ENCODE measurements at places on chromosomes 3 and 15.

- DNase-seq, result no peak
Observed at GRCh38 chr3:54900838-54901591, 26.8 kb downstream of the LRTM1 start.

- DNase-seq, result no peak
Observed at GRCh38 chr3:52122491-52122890, 31.7 kb downstream of the POC1A start.

- DNase-seq, result no peak
Observed at GRCh38 chr15:38687775-38688495, 123.3 kb upstream of the RASGRP1 start.

- no peak for DNase-seq
Observed at GRCh38 chr3:162165346-162165745, 668.7 kb downstream of the OTOL1 start.

DNA sequence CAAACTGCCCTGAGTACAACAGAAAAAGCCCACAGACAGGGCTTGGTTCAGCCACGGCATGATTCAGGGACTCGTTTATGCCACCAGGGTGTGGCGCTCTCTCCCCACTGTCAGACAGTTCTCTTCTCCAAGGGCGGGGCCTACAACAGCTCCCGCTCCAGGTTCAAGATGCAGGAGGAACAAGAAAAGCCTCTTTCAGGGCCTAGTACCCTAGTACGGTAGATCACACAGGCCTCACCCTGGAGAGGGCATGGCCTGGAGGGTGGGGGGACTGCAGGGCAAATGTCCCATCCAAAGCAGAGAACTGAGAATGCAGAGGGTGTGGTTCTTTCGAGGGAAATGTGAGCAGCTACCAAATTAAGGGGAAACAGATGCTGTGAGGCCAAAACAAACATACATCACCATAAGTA lies 12.0 kb downstream of the MESD start:
- DNase-seq, result no peak

DNA sequence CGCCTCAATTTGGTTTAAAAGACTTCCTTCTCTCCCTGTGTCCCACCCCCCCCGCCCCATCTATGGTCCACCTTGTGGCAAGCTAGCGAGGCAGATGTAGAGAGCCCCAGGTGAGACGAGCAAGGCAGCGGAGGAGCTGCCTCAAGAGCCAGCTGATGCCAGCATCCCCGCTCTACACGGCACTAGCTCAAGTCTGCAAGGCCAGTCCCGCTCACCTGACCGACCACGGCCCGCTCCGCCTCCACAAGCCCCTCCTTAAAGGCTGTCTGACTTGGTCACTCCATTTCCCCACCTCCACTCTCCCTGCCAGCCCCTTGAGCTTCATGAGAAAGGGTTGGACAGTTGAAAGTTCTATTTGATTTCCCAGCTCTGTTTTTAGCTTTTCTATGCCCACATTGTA lies 56.2 kb upstream of the IGF1R start:
- no peak for DNase-seq

GRCh38 chr3:35857004-35857403 lies 217.7 kb downstream of the ARPP21 start:
- no peak for DNase-seq

DNA sequence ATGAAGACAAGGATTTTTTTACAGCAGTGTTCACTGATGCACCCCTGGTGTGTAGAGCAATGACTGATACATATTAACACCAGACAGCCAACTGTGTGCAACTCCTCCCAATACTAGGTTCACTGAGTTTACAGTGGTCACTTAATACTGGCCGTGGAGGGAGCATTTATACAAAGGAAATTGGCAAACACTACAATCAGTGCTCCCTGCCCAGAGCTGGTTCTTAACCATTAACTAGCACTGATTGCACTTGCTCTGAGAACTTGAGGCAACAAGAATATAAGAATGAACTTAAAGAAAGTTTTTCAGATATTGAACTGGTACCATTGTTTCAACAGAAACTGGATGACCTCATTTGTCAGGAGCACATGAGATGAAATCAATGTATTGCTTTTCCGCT lies 110.6 kb downstream of the MAGI1 start:
- no peak for DNase-seq

GRCh38 chr15:71455107-71455506 lies 339.8 kb downstream of the THSD4 start:
- DNase-seq, result no peak

GRCh38 chr3:36393563-36393962 lies 13.3 kb downstream of the STAC start:
- DNase-seq, result no peak

- DNase-seq, result no peak
Observed at GRCh38 chr3:79016587-79017376, 751.0 kb downstream of the ROBO1 start.

DNA sequence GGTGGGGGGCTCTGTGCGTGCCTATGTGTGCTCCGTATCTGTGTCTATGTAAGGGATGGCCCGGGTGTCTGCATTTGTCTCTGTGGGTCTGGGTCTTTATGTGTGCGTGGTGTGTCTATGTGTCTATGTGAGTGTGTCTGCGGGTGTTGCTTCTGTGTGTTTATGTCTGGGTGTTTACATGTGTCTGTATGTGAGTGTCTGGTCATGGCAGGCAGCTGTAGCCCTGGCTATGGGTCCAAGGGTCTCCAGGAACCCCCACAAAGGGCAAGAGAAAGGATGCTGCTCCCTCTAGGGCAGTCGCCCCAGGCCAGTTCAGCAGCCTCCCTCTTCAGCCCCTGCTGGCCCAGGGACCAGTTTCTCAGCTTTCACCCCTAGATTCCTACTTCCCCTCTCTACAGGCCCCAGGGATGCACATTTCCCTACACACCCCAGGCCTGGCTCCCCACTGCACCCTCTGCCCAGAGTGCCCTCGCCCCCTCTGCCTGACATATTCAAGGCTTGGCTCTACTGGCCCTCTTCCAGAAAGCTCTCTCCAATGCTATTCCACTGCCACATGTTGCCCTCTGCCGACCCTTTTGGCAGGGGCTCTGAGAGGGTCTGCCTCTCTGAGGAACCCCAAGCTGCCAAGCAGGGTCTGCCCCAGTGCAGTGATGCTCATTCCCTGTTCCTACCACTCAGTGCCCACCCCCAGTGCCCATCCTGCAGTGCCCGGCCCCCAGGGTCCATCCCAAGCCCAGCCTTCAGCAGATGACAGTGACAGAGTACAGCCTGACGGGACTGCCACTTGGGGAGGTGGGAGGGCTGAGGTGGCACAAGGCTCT lies 1.0 kb upstream of the MYL3 start:
- DNase-seq, result no peak

DNA sequence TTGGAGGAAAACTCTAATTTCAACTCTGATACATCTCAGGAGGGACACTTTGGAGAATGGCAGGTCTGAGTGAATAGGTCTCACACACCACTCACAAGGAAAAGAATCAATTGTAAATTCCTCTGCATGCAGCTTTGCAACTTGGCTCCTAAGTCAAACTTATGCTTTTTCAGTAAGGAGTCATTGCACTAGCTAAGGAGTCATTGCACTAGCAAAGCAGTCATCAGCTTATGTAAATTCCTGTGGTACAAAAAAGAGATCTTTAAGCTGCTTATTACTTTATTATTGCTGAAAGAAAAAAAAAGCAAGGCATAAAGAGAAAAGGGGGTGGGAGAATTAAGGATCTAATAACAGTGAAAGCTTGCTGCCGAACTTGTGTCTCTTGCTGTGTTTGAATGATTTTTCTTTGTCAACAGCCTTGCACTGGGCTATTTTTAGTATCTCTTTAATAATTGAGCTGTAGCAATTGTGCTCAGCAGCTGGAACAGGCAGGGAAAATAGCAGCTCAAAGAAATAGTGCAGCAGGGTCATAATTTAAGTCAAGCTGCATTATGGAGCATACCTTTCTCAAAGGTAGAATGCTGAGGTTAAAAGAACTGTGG lies 154.3 kb upstream of the ARPP21 start:
- no peak for DNase-seq

DNA sequence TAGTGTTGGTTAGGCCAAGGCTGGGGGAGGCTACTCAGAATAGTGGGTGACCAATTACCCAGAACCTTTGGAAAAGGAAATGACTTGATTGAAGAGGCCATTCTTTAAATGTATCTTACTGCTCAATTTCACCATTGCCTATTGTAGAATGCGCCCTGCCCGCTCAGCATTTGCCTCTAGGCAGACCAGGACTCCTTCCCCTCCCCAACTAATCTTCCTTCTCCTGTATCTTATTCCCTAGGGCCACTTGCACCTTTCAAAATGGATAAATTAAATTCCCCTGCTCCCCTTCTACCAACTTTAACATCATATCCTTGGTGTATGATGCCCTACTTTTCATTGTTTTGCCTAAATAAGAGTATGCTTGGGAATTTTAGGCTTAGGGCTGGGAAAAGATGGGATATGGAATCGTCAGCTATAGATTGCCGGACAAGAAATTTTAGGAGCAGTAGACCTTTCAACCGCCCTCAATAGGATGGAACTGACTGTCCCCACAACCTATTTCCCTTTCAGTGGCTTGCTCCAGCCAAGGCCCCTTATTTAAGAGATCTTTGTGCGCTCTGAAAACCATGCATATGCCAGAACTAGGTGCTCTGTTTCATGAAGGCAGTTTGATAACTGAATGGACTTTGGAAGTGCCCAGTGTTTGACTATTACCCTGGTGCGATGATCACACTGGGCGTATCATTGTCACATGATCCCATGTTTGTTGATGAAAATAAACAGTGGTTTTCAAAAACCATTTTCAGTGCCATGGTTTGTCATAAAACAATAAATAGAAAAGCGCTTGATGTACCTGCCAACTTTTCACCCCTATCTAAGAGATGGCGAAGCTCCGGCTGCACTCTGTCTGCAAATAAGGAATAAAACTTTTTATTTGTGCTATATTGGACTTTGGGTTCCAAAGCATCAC lies 74.3 kb upstream of the TSEN2 start:
- no peak for DNase-seq

- DNase-seq, result no peak
Observed at GRCh38 chr3:138948371-138949001, 1.5 kb downstream of the FOXL2NB start.

DNA sequence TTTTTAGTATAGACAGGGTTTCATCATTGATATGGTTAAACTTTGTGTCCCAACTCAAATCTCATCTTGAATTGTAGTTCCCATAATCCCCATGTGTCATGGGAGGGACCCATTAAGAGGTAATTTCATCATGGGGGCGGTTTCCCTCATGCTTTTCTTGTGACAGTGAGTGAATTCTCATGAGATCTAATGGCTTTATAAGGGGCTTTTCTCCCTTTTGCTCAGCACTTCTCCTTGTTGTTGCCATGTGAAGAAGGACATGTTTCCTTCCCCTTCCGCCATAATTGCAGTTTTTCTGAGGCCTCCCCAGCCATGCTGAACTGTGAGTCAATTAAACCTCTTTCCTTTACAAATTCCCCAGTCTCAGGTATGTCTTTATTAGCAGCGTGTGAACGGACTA lies 20.2 kb upstream of the ZNF710 start:
- DNase-seq, result no peak

- DNase-seq, result no peak
Observed at GRCh38 chr3:127691489-127691888, 18.7 kb downstream of the ABTB1 start.

DNA sequence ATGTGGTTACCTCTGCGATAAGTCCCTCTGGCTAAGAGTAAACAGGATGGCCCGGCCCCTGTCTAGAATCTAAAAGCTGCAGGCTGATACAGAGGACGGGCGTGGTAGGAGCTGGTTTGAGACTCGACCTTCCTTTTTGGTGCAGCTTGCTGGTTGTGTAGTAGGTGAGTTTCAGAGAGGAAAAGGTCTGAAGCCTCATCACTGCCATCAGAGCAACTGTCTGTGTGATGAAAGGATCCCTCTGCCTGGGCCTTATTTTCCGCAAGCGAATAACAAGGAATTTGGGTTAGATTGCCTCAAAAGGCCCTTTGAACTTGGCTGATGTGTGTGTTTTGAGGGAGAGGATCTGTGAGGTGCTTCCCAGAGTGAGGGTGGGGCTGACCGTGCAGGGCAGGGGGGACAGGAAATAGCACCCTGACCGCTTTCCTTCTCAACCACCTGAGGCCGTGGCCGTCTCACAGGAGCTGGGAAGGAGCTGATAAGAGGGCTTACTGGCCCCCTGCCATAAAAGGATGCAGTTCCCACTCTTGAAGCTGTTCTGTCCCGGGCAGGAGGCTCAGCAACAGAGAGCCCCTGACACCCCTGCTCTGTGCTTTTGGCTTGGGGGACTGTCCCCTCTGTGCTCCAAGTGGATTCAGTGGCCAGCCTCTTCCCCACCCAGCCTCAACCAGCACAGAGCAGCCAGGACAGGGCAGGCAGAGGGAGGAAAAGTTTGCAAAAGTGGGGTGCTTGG lies 45.6 kb upstream of the TFRC start:
- no peak for DNase-seq

DNA sequence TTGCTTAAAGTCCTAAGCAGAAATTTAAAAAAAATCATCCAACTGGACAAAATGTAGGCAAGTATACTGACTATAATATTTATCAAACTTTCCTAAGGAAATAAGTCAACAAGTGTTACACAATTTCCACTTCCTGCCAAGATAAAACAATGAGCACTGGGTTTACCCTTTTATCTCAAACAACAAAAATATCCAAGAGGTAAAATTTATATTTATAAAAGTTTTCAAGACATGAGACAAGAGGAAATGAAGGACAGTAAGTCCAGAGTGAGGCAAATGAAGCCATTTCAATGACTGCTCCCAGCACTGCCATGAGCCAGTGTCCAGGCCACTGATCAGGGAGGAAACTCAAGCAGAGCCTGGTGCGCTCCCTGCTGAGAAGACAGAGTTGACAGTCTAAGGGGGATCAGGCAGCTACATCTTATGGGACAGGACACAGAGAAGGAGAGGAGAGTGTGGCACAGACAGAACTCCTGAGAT lies 439.4 kb downstream of the RAP2B start:
- no peak for DNase-seq

- DNase-seq, result no peak
Observed at GRCh38 chr15:70242951-70243685, 145.4 kb upstream of the TLE3 start.

DNA sequence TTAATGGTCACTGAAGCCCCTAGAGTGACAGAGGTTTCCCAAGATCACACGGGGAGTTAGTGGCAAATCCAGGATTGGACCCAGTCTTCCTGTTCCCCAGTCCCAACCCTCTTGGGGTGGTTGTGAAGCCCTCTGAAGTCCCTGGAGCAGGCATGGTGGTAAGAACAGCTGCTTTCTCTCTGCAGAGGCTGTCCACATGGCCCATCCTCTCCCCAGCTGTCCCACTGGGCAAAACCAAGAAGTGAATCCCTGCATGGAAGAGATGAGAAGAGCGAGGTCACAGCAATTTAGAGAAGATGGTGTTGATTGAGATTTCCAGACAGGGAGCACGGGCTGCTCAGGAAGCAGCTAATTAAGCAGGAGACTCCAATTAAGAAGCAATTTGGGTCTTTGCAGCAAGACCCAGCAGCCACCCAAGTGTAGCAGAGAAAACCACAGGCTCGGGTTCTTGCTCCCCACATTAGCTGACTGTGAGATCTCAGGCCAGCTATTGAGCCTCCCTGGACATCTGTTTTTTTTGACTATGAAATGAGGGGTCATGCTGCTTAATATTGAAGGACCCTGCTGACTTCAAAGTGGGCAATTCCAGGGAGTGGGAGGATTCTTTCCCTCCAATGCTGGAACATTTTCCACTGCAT lies 14.8 kb upstream of the HDAC11 start:
- DNase-seq, result no peak

- no peak for DNase-seq
Observed at GRCh38 chr3:46895204-46895660, 17.7 kb downstream of the PTH1R start.

Measured in AG09319 (cell line).